ENCODE measurements at places on chromosomes 6 and 20. TPM values are rescaled to one million over a fixed set of nuclear protein-coding genes. Genes with fewer than 3 reads are reported as not detected.

DNA sequence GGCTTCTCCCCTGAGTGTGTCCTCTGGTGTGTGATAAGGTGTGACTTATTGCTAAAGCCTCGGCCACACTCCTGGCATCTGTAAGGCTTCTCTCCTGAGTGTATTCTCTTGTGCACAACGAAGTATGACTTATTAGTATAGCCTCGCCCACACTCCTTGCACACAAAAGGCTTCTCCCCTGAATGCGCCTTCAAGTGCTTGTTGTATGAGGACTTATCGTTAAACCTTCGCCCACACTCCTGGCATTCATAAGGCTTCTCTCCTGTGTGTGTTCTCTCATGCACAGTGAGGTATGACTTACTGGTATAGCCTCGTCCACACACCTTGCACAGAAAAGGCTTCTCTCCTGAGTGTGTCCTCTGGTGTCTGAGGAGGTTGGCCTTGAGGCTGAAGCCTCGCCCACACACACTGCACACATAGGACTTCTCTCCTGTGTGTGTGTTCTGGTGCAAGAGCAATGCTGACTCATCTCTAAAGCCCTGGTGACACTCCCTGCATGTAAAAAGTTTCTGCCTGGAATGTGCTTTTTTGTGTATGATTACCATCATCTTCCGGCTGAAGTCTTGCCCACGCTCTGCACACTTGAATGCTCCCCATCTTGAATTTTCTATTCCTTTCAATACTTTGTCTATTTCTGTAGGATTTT, 20.4 kb downstream of the ZNF337 start:
- no peak for DNase-seq

- DNase-seq, result no peak
Observed at GRCh38 chr6:14968056-14968637, 277.7 kb upstream of the JARID2 start.

GRCh38 chr6:151130329-151130728, 109.4 kb upstream of the AKAP12 start:
- DNase-seq, result peak; percentile 21

- DNase-seq, result no peak
Observed at GRCh38 chr6:16630026-16630643, 131.1 kb downstream of the ATXN1 start.

GRCh38 chr6:163710532-163711470, 296.3 kb downstream of the QKI start:
- no peak for DNase-seq

GRCh38 chr6:134574491-134574890, 256.6 kb upstream of the SGK1 start:
- DNase-seq, result no peak

GRCh38 chr20:12077875-12078274, 160.2 kb downstream of the BTBD3 start:
- DNase-seq, result no peak

DNA sequence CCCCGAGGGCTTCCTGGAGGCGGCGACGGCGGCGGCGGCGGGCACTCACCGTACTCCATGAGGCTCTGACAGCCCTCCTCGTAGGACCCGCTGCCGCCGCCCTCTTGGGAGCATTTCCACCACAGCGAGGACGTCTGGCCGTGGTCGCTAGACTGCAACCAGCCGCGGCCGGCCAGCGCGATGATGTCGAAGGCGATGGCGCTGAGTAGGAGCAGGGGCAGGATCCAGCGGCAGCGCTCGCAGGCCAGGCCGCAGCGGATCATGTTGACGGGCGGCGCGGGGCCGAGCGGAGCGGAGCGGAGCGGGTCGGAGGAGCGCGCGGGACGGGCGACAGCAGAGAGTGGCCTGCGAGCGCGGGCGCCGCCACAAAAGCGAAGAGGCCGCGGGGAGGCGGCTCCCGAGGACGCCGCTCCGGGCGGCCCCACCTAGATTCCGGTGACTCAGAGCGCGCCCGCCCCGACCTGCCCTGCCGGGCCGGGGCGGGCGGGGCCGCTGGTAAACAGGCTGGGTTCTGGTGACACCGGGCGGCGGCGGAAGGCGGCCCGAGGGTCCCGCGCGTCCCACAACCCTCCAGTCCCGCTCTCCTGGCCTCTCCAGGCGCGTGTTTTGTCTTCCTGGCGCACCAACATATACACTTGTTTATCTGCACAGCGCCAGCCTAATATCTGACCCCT, at the start of gene PERP:
TSS of gene PERP (minus strand) at position 342 of the 674 bp plus-strand sequence. CDS start at position 263, 79 bp downstream.
- DNase-seq, result peak; percentile 85

DNA sequence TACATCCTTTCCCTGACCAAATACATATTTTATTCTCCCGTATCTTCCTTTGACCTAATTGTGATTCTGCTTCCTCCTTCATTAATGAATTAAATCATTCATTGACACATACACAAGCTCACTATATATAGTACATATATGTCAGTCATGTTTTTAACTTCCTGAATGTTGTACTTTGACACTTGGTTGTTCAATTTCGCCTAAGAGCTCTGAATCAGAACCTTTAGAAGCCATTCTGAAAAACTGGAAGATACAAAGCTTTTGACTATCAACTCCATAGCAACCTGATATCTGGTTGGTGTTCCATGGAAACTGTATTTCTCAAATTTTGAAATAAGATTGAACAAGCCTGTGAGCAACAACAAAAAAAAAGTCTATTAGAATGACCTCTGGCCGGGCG, 27.3 kb upstream of the HFE start:
- DNase-seq, result no peak

DNA sequence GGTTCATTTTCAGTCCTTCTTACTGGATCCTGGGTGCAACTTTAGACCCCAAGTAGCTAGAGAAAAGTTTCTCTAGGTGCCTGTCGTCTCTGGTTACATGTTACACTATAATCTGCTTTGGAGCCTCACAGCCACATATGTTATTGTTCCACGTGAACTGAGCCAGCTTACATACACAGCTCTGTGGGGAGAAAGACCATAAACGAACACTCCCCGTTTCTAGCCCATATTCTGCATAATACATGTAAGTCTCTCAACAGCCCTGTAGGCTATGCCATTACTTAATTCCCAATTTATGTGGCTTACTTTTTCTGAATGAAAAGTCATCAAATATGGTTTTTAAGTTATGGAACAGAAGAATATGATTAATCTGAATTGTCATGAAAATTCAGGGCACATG, 233.8 kb downstream of the BCKDHB start:
- DNase-seq, result no peak

GRCh38 chr6:38554700-38555413, 84.9 kb downstream of the BTBD9 start:
- no peak for DNase-seq

DNA sequence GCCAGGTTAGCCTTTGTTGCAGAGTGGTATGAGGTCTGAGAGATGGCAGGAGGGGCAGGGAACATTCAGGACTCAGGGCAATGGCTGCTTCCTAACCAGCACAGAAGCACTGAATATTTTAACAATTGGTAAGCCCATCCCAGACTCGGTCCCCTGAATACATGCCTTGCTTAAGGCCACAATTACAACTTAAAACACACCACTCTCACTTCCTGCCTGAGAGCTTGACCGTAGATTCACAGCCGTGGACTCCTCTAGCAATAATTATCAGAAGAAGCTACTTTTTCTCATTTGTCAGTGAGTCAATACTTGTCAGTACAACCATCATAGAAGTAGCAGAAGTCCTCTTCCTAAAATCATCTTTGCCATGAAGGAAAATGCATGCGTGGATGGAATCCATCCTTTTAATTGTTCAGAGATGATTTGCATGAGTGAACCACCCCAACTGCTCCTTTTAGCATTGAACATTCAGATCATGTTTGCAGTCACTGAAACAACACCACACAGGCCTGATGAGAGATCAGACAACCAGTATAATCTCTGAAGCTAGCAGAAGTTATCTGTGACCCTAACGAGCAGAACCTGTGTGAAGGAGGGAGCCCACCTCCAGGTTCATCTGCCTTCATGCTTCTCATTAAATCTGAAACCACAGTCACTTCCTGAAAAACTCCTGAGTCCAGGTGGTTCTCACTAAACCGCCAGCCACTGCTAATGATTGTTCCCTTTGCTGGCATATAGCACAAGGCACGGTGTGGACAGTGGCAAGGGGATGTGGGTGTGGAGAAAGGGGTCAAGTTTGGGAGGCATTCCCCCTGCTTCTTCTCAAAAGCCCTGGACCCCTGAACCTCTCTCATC, 333.9 kb upstream of the CNR1 start:
- no peak for DNase-seq

DNA sequence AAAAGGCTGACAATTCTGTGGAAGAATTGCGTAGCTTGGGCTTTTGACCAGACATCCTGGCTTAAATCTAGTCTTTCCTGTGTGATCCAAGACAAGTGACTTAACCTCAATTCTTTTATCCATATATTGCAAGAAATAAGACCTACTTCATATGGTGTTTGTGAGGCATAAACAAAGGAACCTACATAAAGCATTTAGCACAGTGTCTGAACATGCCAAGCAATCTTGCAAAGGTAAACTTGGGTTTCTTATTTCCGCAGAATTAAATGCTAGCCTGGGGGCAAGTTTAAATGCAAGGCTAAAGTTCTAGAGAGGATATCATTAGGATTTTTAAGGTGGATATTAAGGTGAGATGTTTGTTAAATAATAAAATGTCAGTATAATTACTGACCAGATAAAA, 47.9 kb downstream of the HDDC2 start:
- DNase-seq, result no peak

DNA sequence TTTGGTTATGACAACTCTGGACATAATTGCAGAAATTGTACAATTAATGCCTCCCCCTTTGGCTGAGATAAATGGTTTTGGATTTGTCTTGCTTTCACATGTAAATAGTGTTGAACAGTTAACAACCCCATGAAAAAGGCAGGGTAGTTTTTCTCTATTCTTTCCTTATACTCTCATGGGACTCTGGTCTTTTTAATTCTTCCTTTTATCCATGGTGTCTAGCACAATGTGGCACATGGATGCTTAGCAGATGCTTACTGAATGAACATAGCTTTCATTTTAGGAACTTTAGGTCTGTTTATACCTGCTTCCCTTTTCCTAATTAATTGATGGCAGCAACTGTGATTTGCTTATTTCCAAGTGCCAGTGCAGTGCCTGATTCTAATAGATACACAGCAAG, 75.6 kb downstream of the NCOA3 start:
- DNase-seq, result no peak

DNA sequence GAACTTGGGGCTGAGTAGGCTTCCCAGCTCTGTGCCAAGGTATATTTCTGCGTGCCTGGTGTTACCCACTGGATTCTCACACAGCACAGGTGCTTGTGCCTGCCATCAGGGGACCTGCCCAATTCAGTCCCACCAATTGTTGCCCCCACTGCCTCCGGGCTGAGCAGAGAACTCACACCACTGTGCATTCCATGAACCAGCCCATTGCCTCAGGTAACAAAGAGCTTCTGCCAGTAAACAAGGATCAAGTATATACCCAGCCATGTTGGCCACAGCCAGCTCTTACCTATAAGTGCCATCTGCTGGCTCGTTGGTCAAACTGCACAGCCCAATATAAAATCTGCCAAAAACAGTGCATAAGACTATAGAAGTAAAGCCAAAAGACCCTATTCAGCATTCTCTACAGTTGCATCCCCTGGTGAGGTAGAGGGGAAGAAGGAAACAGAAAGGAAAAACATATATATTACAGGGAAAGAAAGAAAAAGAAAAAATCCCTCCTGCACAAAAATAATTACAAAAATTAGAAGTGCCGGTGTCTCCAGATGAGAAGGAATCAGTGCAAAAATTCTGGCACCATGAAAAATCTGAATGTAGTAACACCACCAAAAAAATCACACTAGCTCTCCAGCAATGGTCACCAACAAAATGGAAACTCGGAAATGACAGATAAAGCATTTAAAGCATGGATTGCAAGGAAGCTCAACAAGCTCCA, 241.4 kb downstream of the IBTK start:
- DNase-seq, result no peak

- no peak for DNase-seq
Observed at GRCh38 chr6:116066789-116067188, 6.1 kb upstream of the FRK start.

- DNase-seq, result no peak
Observed at GRCh38 chr6:42295677-42296076, 78.0 kb upstream of the MRPS10 start.

The FOXS1 gene
- not detected for total RNA-seq

The HTR1B gene
- total RNA-seq, result not detected

The SAMD3 gene
- 3.8 TPM for total RNA-seq

The PTK6 gene
- total RNA-seq, result 1.2 TPM

The FLRT3 gene
- not detected for total RNA-seq

The OR12D3 gene
- not detected for total RNA-seq

The SLC44A4 gene
- total RNA-seq, result 0.23 TPM

The SLC22A2 gene
- not detected for total RNA-seq

The TRIM10 gene
- total RNA-seq, result 0.39 TPM

The RFX6 gene
- not detected for total RNA-seq

The SIRPG gene
- total RNA-seq, result 37.0 TPM

The RAET1E gene
- not detected for total RNA-seq

The CAP2 gene
- total RNA-seq, result not detected

The DOK5 gene
- total RNA-seq, result 1.2 TPM

The BMP5 gene
- not detected for total RNA-seq

Measured in activated T-cell treated with anti-CD3 and anti-CD28 coated beads, Interleukin-2, amount 50 U/mL, for 72 hours (primary cell).